ENCODE measurements at places on chromosomes 16 and 17. TPM values are rescaled to one million over a fixed set of nuclear protein-coding genes. Genes with fewer than 3 reads are reported as not detected.

The CDK5R1 gene
- 3.9 TPM for total RNA-seq

The NLRC5 gene
- 20.1 TPM for total RNA-seq

The HOXB9 gene
- total RNA-seq, result 1.1 TPM

The CDRT4 gene
- total RNA-seq, result 13.6 TPM

The SLC38A8 gene
- total RNA-seq, result not detected

The NUPR1 gene
- 4.9 TPM for total RNA-seq

The CACNG5 gene
- not detected for total RNA-seq

The UTS2R gene
- total RNA-seq, result not detected

All from endothelial cell of umbilical vein (primary cell).